Naive thymus-derived CD4-positive, alpha-beta T cell (primary cell): ENCODE measurements at places on chromosomes 7 and 10. TPM values are rescaled to one million over a fixed set of nuclear protein-coding genes. Genes with fewer than 3 reads are reported as not detected.

LRCH4 gene
- total RNA-seq = 471 TPM

ATOH7 gene
- not detected for total RNA-seq

NFKB2 gene
- 222 TPM for total RNA-seq

DNA sequence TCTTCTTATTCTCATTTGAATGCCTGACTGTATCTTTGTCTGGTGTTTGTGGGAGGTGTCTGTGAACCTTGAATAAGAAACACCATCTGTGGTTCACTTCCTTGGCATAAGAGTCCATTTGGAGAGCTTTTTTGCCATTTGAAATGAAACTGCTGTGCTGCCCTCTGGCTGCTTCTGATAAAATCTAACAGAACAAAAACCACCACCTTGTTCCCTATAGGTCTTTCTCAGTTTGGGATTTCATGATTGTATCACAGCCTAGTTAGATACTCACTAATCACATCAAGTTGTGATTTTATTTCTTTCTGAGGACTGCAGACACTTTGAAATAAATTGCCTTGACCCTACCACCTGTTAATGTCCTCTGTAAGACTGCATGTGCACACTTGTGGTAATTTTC, 102.7 kb upstream of the FAM13C start:
- H3K36me3 ChIP-seq = no peaks in the 10 kb centered on the region
- H3K4me3 ChIP-seq = no peak overlapping the region
- H3K27me3 ChIP-seq = no peaks in the 10 kb centered on the region
- no peaks in the 10 kb centered on the region for H3K4me1 ChIP-seq
- DNase-seq = no peak
- H3K27ac ChIP-seq = no peak overlapping the region

DNA sequence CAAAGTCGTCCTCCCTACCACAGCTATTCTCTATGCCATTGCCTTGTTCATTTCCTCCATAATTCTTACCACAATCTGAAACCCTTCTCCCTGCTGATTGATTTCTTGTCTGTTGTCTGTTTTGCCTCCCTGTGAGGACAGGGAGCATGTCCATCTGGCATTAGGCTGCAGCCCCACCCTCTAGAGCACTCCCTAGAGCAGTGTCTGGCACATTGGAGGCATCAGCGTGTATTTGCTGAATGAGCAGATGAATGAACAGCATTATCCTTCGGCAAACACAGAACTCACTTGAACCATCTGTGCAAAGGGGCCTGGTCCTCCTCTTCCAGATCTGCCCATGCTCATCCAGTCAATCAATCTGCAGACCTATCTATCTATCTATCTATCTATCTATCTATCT, 5.1 kb upstream of the DMBT1 start:
- no peak overlapping the region for H3K27ac ChIP-seq
- no peaks in the 10 kb centered on the region for H3K27me3 ChIP-seq
- peaks cover 18% of the 10 kb centered on the region for H3K4me1 ChIP-seq
- no peak for DNase-seq
- H3K4me3 ChIP-seq = no peak overlapping the region

DNA sequence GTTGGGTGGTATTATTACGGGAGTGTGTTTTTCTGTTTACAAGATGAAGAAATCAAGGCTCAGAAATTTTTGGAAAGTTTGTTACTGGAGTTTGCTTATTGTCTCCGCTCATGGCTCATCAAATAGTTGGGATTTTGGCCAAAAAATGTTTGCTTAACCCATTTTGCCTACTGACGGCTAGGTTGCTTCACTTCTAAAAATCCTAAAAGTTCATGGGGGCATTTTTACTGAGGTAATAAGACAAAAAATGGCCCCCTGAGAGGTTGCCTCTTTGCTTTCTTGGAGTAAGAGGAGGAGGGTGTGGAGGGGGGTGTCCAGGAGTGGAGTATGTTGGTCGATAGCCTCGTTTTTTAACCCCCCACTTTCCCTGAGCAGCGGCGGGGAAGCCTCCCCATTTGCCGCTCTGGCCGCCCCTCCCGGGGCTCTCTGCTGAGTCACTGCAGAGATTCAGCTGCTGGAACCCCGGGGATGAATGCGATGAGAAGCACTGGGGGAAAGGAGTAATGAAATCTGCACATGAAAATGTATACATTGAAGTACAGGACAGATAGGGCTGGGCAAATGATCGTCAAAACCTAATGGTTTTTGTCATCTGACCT, 1.5 kb downstream of the MEST start:
- DNase-seq = no peak
- no peaks in the 10 kb centered on the region for H3K36me3 ChIP-seq
- H3K27ac ChIP-seq = no peak overlapping the region
- H3K27me3 ChIP-seq = peaks cover 3% of the 10 kb centered on the region
- no peaks in the 10 kb centered on the region for H3K4me1 ChIP-seq

DNA sequence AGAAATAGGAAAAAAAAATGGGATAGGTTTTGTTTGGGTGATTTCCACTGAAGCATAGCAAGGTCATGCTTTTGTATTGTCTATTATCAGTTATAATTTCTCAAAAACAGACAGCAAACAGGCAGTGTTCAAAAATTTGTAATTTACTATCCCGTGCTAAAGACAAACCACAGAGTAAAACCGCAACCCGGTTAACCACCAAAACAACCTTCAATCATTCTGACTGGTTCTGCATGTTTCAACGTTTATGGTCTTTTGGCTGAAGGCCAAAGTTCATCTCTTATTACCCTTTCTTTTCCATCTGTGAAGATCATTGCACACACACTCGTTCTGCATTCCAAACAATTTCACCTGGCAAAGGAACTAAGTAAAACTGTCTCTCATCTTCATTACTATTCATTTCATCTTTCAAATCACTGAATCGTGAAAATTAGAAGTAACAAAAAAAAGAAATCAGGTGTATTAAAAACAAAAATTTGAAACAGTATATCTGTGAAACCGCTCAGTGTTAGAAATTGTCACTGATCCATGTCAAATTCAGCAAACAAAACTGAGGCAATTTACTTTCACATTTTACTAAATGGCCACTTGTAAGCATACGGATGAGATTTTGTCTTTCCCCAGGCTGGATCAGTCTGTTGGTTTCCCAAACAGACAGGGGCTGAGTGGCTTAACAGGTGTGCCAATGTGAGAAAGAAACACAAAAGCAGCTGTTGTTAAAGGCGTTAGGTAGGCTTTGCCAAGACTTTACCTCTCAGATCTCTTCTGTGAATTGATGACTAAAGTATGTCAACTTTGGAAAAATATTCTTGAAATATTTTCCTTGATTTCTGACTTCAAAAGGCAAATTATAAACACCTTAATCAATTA, 539.6 kb downstream of the CNTNAP2 start:
- H3K27ac ChIP-seq = no peak overlapping the region
- no peak for DNase-seq
- H3K27me3 ChIP-seq = no peaks in the 10 kb centered on the region
- H3K36me3 ChIP-seq = no peaks in the 10 kb centered on the region
- no peaks in the 10 kb centered on the region for H3K4me1 ChIP-seq

GRCh38 chr7:109127145-109127544, 557.5 kb downstream of the DNAJB9 start:
- H3K4me3 ChIP-seq = no peak overlapping the region
- no peaks in the 10 kb centered on the region for H3K27me3 ChIP-seq

DNA sequence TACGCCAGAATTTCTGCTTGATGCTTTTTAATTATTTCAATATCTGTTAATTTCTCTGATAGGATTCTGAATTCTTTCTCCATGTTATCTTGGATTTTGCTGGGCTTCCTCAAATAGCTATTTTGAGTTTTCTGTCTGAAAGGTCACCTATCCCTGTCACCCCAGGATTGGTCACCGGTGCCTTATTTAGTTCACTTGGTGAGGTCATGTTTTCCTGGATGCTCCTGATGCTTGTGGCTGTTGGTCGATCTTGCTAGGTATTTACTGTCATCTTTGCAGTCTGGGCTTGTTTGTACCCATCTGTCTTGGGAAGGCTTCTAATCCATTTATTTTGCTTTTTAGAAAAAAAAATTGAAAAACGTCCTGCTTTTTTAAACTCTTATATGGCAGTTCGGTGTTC, 11.2 kb upstream of the PRKAR1B start:
- no peak overlapping the region for H3K27ac ChIP-seq
- no peaks in the 10 kb centered on the region for H3K27me3 ChIP-seq

DNA sequence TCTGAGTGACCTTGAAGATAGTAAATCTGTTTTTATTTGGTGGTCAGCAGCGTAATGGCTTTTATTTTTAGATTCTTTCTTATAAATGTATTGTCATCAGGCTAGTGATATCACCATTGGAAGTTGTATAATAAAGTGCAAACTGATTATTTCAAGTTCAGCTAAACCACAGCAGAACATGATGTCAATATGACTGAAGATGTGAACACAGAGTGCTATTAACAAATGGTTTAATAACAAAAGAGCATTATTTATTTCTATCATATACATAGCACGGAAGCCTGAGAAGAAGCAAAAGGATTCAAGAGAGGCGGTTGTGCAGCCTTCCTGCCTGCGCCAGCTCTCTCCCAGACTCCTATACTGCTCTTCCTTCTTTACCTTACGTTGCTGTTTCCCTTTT, 142.7 kb downstream of the SDK1 start:
- DNase-seq = no peak
- no peaks in the 10 kb centered on the region for H3K27me3 ChIP-seq
- no peak overlapping the region for H3K4me3 ChIP-seq
- H3K36me3 ChIP-seq = no peaks in the 10 kb centered on the region

DNA sequence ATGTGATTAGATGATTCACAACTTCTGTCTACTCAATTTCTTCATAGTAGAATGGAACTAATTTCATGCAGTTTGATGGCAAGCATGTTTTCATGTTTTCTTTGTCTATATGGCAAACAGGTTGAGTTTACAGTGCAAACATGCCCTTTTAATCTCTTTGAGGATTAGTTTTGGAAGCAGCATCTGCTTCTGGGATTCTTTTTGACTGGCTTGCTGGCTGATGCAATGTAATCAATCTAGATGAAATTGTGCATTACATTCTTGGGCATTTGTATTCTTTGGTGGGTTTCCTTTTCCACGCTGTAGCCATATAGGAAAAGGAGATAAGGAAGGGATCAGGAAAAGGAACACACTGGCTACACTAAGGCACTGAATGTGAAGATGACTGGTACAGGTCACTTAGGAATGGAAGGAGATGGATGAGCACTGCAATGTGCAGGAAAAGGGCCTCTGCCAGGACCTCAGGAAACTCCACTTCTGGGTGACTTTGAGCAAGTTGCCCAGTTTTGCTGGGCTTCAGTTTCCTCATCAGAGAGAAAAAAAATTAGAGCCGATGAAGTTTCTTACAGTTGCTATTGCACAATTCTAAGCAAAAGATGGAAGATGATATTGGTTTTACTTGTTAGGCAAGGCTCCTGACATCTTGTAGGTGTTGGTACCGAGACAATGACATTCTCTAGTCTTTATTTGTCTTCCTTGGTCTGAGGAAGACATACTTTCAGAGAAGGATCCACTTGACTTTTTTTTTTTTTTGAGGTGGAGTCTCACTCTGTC, 269.1 kb downstream of the SUGCT start:
- H3K27me3 ChIP-seq = no peaks in the 10 kb centered on the region
- H3K27ac ChIP-seq = no peak overlapping the region
- H3K4me3 ChIP-seq = no peak overlapping the region
- H3K4me1 ChIP-seq = no peaks in the 10 kb centered on the region
- no peaks in the 10 kb centered on the region for H3K36me3 ChIP-seq
